ENCODE measurements at places on chromosomes 16 and 17.
A peak's percentile ranks its signal among the peaks of the same experiment; 100 is the strongest.

GRCh38 chr16:19771796-19772195, 53.7 kb downstream of the IQCK start:
- DNase-seq, result no peak

DNA sequence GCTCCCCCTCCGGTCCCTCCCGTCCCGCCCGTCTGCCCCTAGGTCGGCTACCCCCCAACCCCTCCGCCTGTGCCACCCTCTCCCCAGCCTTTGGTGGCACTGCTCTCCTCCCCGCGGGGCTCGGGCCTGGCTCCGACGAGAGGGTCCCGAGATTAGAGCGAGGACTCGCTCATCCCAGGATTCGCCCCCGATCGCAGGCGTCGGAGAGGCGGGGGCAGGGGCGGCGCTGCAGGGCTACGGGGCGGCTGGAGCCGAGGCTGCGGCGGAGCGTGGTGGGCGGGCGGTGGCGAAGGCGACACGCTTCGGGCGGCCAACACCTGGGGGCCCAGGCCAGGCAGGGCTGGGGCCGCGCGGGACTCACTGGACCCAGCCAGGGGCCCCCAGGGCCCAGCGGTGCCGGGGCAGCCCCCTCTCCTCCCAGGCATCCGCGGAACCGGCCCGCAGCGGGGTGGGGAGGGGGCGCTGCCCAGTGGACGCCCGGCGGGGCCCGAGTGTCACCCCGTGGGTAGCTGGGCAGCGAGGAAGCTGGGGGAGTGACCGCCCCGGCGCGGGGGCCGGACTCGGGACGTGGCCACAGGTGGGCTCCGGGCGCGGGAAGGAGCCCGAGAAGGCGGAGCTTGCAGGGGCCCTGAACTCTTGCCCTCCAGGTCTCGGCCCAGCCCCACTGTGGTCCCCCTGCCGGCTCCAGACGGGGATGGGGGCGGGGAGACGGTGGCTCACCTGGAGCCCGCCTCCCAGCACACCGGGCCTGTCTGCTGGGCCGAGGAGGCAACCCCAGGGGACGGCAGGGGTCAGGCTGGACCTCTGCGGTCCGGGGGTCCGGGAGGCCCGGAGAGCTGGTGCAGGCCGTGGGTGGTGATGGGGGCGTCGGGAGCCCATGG, 1.5 kb downstream of the MGAT5B start:
- DNase-seq, result no peak

GRCh38 chr17:6903326-6903900, 71.9 kb upstream of the TEKT1 start:
- no peak for DNase-seq

DNA sequence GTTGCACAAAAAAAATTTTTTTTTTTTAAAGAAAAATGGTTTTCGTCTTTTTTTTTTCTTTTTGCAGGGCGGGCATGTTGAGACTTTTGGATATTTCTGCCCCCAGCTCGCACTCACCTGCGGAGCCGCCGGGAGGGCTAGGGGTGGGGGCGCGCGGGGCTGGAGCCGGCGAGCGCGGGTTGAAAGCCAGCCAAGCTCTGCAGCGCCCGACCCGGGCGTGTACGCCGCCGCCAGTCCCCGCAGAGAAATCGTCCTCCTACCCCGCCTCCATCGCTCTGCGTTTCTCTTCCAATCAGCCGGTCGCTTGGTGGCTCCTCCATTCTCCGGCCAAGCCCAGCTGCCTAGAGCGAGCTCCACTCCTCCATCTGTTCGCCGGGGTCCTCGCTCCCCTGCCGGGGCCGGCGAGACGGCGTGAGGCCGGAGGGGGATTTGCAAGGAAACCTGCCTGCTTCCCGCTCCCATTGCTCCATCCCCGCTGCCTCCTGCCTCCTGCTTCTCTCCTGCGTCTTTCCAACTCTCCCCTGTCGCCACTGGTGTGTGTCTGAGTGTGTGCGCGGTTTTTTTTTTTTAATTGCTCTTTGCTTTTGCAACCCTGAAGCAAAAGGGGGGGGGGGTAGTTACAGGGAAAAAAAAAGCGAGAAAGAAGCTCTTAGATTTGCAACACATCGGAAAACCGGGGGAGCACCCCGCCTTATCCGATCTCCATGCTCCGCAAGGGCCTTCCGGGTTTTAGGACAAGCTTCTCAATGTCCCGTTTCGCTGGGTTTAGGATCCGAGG, 1.8 kb upstream of the UBTF start:
- peak; percentile 60 for DNase-seq

DNA sequence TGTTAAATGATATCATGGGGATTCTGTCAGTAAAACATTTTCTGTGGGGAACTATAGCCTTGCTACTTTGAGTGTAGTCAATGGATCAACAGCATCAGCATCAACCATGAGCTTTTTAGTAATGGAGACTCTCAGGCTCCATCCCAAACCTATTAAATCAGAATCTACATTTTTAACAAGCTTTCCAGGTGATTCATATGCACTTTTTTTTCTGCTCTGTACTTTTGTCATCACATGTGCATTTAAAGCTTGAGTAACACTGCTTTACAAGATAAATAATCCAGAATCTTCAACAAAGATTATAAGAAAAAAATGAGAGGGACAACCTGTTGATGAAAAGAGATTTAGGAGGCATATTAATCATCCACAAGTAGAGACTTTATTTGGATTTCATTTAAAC, 23.5 kb downstream of the NUP93 start:
- no peak for DNase-seq

DNA sequence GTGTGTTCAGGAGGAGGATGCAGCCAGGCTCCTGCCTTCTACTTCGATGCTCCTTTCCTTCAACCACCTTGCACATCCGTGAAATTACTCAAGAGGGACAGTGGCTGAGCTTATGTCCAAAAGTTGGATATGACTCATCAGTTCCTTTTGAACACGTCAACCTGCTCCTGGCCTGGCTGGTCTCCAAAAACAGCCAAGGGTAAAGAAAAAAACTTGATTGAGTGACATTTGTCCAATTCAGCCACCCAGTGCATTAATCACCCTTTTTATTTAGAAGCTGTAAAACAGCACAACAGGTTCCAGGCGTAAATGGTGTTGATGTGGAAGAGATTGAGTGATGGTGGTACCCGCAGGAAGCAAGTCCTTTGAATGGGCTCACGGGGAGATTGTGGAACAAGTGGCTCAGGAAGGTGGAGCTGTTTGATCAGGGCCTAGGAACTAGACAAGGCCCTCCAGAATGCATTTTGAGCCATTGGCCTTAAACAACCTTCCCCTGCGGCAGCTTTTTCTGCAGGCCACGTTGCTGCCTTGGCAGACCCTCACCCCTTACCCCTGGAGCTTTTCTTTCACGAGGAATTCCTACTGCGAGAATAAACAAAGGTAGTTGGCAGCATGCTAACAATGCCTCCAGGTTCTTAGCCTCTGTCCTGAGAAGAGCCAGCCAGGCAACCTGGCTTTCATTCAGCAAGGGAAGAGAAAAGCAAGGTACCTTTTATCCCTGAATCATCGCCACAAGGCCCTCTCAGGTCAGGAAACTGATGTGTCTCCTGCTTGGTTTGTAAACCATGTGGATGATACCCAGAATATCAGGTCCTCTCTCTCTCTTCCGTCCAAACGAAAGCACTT, 173.3 kb upstream of the CACNG5 start:
- DNase-seq, result peak; percentile 85

DNA sequence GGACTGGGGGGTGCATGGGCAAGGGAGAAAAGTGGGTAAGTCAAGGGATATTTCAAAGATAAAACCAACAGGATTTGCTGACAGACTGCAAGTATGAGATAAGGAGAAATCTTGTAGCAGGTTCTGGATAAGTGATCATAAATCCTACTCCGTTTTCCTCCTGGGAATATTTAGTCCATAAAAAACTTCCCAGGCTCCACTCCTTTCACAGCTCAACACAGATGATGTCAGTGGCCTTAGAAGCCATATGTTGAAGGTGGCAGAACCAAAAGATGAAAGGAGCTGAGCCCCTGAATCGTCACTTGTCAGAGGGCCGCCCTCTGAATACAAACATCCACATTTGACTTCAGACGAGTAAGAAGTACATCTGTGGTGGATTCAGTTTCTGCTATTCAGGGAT, 71.7 kb downstream of the GRIN2A start:
- DNase-seq, result no peak

- no peak for DNase-seq
Observed at GRCh38 chr16:71441348-71442050, 355 bp downstream of the TLE7 start.

- no peak for DNase-seq
Observed at GRCh38 chr17:58247511-58248363, 9.4 kb downstream of the LPO start.

DNA sequence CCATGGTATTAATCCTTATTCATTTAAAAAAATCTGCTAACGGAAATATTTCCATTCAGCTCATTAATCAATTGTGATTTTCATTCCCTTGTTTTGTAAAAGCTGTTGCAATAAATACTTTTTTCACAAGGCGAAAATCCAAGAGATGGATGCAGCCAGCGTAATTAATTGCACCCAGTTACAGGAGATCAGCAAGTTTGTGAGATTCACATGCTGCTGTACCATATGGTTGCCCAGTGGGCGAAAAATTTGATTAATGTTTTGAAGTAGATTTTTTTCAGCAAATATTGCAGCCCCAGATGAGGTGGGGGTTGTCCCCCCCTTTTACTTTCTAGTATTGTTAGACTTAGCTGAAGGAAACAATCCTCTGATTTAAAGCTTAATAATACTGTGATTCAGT, 186.6 kb downstream of the WWOX start:
- DNase-seq, result no peak

DNA sequence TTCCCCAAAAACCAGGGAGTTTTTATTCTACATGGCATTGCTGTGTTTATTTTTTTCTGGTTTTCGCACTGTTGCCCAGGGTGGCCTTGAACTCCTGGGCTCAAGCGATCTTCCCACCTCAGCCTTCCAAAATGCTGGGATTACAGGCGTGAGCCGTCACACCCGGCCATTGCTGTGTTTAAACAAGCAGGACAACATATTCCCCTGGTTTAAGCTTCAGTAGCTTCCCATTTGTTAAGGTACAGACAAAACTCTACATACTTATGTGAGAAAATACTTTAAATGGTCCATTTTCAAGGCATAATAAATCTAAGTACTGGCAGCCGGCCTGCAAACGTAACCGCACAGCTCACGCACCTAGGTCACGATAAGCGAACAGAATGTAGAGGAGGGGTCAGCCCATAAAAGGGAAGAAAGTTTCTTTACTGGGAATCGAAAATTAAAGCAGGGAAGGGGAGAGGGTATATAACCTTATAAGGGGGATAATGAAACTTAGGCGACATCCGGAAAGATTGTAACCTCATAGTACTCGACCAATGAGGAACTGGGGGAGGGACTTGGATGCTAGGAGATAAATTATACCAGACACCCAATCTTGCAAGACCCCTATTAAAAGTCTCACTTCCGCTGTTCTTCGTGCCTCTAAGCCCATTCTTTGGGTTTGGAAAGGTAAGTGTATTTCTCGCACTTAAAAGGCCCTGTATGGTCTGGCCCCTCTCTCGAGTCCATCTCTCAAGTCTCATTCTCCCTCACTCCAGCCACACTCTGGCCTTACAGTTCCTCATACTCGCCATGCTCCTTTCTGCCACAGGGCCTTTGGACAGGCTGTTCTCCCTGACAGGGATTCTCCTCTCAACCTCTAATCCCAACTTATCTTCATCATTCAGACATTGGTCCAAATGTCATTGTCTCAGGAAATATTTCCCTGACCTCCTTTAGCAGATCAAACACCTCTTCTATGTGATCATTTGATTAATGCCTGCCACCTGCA, 59.2 kb downstream of the TEX14 start:
- no peak for DNase-seq

GRCh38 chr16:16150117-16150877, 73.0 kb downstream of the ABCC6 start:
- no peak for DNase-seq

GRCh38 chr17:73498886-73499554, 145.2 kb downstream of the SDK2 start:
- no peak for DNase-seq

GRCh38 chr16:56450275-56450985, 702 bp downstream of the NUDT21 start:
- no peak for DNase-seq

DNA sequence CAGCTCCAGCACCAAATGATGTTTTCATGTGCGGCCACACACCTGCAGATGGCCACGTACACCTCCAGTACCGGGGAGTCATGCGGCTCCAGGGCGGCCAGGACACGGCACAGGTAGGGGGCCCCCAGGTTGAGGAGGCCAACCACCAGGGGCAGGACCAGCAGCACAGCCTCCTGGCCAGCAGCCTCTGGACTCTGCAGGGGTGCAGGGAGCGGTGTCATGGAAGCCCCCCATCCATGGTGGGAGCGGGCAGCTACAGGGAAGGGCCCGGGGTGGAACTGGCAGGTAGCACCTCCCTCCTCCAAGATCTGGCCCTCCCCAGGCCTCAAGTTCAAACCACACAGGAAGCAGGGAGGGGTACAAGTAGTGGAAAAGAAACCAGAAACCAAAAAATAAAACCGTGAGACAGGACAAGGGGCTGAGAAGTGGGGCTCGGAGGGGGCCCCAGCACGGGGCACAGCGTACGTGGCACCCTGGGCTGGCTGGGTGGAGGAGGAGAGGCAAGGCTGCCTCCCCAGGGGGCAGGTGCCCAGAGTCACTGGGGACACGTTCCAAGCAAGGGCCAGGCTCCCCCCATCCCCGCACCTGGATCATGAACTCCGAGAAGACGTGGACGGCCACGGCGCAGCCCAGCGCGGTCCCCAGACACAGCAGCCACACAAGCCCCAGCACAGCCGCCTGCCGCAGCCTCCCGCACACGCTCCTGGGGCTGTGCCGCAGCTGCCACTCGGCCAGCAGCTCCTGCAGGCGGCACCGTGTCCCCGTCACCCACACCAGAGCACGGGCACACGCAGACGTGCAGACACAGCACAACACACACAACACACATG, 7.4 kb downstream of the TMC6 start:
- DNase-seq, result no peak

- no peak for DNase-seq
Observed at GRCh38 chr17:31296142-31296541, 897 bp downstream of the OMG start.

DNA sequence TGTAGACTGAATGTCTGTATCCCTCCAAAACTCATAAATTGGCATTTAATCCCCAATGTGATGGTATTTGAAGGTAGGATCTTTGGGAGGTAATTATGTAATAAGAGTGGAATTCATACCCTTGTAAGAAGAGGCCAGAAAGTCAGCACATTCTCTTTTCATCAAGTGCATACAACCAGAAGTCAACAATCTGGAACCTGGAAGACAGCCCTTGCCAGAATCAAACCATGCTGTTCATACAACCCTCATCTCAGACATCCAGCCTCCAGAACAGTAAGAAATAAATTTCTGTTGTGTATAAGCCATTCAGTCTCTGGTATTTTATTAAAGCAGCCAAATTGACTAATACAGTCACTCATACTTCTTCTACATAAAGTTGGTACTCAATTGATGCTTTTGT, 481.0 kb upstream of the SOX9 start:
- DNase-seq, result no peak
